HuH-7.5 (cell line): ENCODE measurements at places on chromosomes 5 and 9.

GRCh38 chr5:55509796-55510522 lies 24.8 kb downstream of the PLPP1 start:
- no peak for DNase-seq

DNA sequence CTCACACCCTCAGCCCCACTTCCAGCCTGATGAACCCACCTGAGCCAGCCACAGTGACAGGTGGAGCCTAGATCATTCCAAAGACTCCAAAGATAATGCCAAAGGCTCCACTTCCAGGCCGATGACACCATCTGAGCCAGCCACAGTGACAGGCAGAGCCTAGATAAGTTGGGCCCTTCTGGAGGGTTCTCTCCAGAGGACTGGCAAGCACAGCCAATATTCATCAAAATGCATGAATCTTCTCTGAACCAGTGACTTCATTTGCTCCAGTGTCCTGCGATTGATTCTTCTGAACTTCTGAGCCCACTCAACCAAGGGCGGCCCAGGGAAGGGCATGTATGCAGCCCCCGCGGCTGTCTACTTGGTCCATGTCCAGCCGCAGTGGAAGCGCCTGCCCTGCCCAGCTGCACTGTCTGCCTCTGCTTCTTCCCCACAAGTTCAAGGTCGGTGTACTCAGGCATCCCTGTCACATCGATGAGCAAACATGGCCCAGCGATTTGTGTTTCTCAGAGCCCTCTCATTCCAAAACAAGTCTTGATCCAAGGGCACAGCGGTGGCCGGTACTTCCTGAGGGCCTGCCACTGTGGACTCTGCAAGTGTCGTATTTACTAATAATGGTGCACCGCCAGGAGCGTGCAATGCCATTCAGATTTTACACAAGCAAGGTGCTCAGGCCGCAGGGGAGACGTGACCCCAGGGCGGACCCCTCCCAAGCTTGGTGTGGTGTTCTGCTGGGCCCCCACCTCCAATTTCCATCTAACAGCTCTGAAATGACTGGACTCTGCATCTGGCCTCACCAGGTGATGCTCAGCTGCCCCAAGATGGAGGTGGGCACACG lies 107.0 kb downstream of the VAV2 start:
- DNase-seq, result no peak

- DNase-seq, result no peak
Measured at GRCh38 chr5:107869438-107870115, 198.8 kb upstream of the EFNA5 start.

DNA sequence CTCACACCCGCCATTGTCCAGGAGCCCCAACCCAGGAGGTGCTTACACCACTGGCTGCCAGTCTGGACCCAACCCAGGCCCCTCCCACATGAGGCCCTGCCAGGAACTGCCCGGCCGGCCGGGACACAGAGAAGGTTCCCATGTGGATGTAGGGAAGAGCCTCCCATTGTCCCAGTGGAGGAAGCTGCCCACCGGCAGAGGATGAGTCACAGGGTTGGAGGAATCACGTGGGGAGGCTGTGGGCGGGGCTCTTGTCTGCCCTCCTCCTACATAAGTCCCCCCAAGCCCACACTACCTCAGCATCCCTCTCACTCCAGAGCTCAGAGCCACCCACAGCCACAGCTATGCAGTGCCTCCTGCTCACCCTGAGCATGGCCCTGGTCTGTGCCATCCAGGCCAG lies 26.1 kb downstream of the PAEP start:
- DNase-seq, result no peak

- DNase-seq, result no peak
Measured at GRCh38 chr5:168810641-168811040, 231.5 kb upstream of the PANK3 start.

DNA sequence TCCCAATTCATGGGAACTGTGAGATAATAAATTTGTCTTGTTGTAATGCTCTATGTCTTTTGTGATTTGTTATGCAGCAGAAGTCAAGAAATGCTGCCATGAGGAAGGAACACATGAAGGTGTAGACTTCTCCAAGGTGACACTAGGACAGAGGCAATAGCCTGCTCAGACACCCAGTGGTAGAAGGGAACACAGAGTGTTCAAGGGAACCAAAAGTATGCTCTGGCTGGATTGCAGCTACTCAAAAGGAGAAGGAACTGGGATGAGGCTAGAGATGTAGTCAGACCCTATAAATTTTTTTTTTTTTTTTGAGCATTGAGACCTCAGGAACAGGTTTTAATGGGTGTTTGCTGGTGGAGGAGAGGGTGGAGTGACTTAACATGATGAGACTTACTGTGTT lies 232.5 kb downstream of the PARP8 start:
- DNase-seq, result no peak

- DNase-seq, result no peak
Measured at GRCh38 chr5:116492776-116493175, 81.8 kb downstream of the SEMA6A start.

DNA sequence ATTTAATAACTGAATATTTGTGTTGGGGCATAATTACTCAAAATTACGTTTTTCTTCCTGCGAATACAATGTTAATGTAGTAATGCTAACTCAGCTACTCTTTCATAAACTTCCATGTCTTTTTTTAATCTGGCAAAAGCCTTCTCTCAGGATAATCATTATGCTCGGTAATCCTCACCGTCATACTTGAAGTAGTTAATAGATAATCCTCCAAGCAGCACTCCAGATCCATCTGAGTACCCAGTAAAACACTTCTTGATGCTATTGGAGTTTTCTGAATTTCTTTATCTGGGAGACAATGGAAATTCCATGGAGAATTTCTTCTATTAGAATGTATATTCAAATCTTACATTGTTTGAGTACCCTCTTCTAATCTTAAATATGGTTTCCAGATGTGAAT lies 34.3 kb downstream of the PARP8 start:
- no peak for DNase-seq

DNA sequence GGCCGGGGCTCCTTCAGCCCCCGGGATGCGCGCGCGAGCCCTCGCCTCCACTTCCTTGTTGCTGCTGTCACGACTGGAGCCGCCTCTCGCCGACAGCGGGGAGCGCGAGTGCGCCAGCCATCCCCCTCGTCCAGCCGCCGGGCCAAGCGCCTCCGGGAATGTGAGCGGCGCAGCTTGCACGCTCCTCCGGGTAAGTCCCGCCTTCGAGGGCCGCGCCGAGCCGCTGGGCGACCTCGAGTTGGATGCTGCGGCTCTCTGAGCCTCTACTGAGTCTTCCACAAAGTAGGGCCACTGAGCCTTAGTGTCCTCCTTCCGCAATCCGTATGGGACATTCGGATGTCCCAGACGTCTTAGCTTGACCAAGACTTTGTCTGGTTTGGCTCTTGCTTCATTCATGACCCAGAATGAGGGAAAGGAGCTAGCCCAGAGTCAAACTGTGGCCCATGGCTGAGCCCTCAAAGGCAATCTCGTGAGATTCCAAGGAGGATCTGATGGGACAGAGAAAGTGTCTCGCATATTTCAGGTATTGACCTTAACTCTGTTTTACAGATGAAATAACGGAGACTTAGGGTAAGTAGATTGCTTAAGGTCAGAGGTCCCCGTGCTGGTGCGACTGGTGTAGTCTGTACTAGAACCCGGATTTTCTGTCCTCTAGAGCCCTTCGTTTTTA lies 586 bp downstream of the HMGXB3 start:
- DNase-seq, result no peak

DNA sequence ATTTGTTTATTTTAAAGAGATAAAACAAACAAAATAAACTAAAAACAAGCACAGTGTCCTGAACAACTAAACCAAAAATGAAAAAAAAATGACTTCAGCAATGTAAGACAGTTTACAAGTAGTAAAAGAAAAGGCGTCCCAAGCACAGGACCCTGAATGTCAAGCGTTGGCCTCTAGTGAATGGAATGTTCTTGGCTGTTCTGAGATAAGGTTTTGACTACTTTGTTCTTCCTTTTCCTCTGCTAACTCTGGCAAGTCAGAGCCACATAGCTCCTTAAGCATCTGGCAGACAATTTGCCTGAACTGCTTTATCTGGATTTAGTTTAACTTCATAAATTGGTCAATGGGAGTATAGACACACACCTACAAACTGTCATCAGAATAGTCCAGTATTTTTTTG lies 655.2 kb downstream of the ANXA1 start:
- DNase-seq, result no peak

GRCh38 chr9:73810585-73811215 lies 659.0 kb downstream of the ANXA1 start:
- DNase-seq, result no peak

GRCh38 chr5:139108063-139108824 lies 89.9 kb downstream of the SIL1 start:
- DNase-seq, result no peak

DNA sequence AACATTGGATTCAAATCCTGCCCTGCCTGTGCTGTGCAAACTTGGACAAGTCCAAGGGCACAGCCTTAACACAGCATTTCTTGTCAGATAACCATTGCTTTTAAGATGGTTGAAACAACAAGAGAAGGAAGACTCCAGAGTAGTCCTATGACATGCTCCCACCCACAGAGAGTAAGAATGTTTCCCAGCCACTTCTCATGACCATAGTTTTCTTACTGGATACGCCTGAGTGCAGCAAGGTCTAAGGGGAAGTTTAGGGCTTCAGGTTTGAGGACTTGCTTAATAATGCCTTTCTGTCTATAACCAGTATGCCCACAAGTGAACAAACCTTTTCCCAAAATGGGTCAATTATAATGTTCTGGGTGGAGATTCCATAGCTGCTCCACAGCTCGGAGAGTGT lies 126.4 kb downstream of the SLF1 start:
- DNase-seq, result no peak

GRCh38 chr5:155983954-155984353 lies 343.0 kb upstream of the SGCD start:
- no peak for DNase-seq

- no peak for DNase-seq
Measured at GRCh38 chr9:15482146-15482545, 28.6 kb downstream of the PSIP1 start.

DNA sequence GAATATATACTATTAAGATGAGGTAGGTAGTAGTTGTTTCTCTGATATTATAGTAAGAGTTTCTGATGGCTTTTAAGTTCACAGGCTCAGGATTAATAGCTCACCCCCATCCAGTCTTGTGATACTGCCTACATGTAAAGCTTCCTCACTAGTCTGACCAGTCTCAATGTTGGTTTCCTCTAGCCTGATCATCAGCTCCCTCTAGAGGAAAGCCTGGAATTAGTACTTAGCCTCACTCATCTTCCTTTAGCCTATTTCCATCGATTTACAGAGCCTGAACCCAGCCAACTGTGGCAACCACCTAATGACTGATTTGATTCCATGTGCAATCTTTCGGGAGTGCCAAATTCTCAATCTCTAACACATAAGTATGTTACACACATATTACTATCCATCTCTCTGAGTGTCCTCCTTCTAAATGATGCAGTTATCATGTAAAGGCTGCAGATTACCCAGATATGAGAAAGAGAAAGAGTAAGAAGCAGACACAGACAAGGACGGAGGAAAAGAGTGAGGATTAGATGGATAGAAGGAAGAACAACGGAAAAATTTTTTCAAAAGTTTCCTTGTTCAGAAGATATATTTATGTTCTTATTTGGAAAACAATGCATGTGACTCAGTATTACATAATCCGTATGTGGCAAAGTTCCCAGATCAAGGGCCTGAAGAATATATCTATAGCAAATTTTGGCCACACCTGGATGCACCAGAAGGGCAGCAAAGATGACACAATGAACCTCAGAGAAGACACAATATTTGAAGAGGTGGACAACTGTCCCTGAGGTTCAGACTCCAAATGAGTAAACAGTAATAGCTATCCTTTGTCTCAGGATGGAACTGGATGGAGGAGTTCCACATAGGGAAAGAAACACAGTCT lies 333.7 kb downstream of the ELAVL2 start:
- DNase-seq, result peak; percentile 11

DNA sequence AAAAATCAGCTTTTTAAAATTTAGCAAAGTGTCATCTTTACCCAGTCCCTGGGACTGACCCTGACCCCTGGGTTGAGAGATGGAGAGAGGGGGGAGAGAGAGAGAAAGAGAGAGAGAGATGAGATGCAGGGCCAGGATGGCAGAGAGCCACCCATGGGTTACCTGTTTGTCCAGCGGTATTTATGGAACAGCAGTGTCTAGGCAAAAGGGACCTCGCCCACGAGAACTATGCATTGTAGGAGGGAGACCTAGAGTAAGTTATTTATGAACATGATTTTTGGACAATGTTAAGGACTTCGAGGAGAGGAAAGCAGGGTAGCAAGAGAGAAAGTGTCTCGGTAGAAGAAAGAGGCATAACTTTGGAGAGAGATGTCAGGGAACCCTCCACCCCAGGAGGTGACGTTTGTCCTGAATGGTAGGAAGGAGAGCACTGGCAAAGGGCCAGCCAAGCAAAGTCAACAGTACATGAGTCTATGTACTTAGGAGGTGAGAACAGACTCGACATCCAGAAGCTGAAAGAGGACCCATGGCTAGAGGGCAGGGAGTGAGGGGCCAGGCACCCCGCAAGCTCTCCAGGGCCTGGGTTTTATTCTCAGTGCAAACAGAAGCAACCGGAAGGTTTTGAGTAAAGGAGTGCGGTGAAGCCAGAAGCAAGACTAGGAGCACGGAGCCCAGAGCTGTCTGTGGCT lies 30.5 kb upstream of the MSX2 start:
- no peak for DNase-seq
